ENCODE measurements at places on chromosomes 16 and 17. TPM values are rescaled to one million over a fixed set of nuclear protein-coding genes. Genes with fewer than 3 reads are reported as not detected.

MEOX1 gene
- total RNA-seq: not detected

PIRT gene
- total RNA-seq: not detected

DNA sequence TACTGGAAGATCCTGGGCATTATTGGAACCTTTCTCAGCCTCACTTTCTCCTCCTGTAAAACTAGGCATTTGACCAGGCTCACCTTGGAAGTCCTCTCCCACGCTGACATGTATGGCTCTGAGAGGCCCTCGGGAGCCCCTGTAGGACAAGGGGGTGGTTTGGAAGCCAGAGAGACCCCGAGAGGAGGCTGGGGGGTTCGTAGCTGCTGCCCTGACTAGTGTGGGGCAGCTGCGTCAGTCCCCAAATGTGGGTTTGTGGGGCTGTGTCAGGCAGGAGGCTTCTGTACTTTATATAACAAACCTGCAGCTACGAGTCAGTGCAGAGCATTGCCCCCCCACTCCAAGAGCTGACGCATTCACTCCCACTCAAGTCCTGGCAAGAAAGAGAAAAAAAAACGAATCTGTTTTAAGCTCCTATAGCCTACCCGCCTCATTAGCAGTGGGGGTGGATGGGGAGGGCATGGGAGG, 1.8 kb downstream of the CX3CL1 start:
- DNase-seq: no peak

DNA sequence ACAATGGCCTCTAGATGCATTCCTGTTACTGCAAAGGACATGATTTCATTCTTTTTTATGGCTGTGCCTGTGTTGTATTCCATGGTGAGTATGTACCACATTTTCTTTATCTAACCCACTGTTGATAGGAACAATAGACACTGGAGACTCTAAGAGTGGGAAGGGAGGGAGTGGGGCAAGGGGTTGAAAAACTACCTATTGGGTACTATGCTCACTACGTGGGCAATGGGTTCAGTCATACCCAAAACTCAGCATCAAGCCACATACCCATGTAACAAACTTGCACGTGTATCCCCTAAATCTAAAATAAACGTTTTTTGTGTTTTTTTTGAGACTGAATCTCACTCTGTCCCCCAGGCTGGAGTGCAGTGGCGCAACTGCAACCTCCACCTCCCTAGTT, 47.1 kb upstream of the SCNN1B start:
- DNase-seq: no peak

- no peak for DNase-seq
Measured at GRCh38 chr16:260326-260725, 15.4 kb downstream of the RGS11 start.

DNA sequence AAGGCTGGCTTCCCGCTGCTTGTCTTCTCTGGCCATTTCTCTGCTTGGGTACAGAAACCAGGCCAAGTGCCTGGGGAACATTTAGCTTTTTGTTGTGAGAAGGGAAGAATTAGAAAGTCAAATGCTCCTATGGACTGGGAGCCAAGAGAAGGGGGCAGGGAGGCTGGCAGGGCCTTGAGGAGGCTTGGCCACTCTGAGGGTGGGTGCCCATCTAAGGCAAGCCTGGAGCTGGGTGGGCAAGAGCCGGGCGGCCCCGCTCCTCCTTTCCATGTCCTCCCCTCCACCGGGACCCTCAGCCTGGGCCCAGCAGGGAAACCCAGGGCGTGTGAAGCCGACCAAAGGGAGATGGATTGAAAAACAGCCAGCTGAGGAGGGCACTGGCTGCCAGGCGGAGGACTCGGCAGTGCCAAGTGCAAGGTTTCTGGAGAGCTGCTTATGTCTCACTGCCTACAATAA, 69.4 kb downstream of the NTN1 start:
- DNase-seq: no peak

DNA sequence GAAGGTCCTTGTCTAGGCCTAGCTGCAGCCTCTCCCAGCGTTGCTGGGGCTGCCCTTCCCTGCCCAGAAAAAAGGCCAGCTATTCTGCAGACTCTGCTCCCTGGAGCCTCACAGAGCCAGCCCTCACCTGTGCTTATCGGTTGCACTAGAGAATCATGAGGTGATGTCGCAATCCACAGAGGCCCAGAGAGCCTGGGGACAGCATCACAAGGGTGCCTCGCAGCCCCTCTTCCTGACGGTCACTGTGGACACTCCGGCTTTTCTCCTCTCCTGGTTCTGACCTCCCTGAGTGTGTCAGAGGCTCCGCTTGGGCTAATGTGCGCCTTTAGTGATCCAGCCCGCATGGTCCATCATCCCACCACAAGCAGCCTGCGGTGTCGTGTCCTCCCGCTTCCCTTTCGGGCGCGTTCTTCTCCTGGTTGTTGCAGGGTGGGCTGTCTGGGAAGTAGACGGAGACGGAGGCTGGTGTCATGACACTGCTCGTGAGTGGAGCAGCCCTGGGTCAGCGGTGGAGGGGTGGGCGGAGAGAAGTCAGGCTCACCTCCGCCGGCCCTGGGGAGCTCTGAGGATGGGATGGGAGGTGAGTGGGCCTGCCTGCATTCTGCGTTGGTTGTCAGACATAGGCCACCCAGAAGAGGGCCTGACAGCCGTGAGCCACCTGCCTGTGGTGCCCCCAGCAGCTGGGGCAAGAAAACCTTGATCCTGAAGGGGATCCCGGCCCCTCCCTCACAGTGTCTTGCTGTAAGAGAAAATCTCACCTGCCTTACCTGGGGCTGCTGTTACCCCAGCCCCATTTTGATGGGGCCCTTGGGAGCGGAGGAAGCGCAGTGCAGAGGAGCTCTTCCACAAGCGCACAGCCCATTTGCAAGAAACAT, 165.9 kb upstream of the CHMP6 start:
- no peak for DNase-seq

- DNase-seq: no peak
Measured at GRCh38 chr16:72430121-72430520, 258.2 kb upstream of the PMFBP1 start.

GRCh38 chr17:1959871-1960544, 65.1 kb downstream of the RTN4RL1 start:
- DNase-seq: no peak

DNA sequence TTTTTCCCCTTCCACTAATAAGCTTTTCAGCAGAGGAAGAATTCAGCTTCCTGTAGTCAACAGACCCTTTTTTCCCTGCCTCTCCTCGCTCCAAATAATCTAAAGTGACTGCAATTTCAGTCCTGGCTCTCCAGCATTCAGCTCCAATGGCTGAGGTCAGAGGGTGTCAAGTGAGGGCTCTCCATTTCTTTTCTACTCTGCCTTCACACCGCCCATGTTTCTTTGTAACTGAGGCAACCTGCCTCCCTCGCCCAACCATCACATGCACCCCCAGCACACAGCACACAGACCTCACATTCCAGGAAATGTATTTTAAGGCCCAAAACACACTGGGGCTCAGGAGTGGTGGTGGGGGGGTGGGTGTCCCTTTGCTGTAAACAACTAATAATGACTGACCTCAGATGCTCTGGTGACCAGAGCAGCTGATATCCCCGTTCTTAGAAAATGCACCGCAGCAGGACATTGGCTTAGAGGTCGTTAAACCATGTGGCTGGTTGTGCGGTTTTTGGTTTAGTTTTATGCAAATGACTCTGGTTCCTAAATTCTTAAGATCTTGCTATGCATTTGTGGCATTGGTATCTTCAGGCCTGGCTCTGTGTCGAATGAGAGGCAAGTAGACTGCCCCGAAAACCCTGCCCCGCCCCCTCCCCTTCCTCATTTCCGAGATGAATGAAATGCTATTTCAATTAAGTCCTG, 203.6 kb downstream of the ZFHX3 start:
- DNase-seq: no peak

GRCh38 chr16:74199066-74199841, 97.4 kb upstream of the PSMD7 start:
- no peak for DNase-seq

- DNase-seq: peak; percentile 37
Measured at GRCh38 chr17:27569257-27569722, 61.7 kb upstream of the LGALS9 start.

DNA sequence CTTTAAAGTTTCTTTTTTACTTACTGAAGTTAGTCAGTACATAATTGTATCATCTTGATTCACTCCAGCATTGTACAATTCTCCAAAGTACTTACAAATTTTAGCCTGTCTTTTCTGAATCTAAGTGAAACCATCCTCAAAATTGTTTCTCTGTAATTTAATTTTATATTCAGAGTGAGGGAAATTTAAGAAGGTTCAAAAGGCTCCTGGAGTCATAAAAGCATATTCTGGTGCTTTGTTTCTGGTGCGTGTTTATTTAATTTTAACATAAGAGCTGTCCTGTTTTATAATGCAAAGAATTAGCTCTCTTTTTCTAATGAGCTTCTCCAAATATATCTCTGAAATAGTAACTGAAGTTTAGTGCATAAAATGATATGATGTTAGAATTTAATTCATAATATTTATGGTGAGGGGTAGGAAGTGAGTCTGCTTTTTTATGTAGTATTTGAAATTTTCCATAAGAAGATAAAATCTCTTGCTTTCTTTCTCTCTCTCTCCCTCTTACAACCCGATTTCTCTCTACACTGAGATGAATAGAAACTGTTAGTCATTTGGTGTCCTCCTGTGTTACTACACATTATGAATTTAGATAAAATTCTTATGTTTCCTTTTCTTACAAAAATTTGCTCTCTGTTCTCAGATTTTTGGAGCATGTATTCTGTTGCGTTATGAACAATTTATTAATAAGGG, 339.8 kb downstream of the BCAS3 start:
- DNase-seq: no peak

- no peak for DNase-seq
Measured at GRCh38 chr16:70634861-70635260, 11.5 kb upstream of the IL34 start.

- no peak for DNase-seq
Measured at GRCh38 chr16:71771571-71771970, 37.1 kb downstream of the AP1G1 start.

DNA sequence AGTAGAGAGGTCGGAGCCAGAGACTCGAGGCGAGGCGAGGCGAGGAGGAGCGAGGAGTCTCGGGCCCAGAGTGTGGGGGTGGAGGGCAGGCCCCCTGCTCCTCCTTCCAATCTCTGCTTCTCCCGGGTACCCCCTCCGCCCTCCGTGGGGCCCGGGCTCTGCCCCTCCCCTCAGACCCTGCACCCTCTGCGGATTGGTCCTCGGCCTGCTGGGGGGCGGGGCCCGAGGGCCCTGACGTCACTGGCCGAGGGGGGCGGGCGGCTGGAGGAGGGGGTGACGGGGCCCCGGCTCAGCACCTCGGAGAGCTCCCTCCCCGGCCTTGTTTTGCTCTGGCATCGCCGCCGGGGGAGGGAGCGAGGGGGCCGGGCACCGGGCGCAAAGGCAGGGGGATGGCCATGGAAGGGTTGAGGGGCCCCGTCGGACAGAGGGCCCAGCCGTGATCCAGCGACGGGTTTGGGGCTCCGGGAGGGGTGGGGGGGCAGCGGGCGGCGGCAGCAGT, at the start of gene RUNDC3A:
Gene RUNDC3A, plus strand, starts transcription at position 282 of the 499 bp plus-strand sequence. CDS start 232 bp downstream, outside the sequence.
- no peak for DNase-seq

Measured in H4 (cell line).